ENCODE measurements at places on chromosomes 7 and 10.
A peak's percentile ranks its signal among the peaks of the same experiment; 100 is the strongest.

DNA sequence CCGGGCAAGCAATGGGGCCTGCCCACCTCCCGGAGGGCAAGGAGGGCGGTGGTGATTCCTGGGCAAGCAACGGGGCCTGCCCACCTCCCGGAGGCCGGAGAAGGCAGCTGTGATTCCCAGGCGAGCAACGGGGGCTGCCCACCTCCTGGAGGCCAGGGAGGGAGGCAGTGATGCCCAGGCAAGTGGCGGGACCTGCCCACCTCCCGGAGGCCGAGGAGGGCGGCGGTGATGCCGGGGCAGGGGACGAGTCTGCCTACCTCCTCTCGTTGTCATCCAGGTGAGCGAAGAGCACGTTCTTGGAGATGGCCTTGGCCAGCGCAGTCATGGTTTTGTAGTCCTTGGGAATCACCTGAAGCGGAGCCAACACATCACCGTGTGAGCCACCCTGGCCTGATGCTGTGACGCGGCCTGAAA lies 49.5 kb upstream of the DNAAF5 start:
- DNase-seq: no peak

DNA sequence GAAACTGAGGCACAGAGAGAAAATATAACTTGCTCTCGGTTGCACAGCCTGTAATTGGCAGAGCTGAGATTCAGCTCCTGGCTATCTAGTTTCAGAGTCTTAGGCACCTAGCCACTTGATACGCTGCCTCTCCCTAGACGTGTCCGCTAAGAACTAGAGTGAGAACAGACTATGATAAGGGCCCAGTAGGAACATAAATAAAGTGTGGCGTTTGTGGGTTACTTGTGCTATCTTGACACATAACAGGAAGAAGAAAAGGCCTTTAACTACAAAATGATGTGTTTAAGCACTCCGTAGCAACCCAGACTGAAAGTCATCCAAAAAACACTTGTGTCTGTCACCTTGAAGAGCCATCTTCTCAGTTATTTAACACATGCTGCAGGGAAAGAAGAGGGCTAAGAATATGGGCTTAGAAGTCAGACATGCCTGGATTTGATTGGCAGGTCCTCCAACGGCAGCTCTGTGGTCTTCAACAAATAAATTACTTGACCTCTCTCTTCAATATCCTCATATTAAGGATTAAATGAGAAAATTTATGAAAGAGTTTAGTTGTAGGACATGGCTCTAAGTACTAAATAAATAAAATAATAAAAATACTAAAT lies 96.2 kb downstream of the SGMS1 start:
- no peak for DNase-seq

- peak; percentile 9 for DNase-seq
Measured at GRCh38 chr7:66114743-66115649, at the start of gene CRCP. CRCP (plus strand) TSS chr7:66114847; CDS start chr7:66114963, 116 bp downstream.

- DNase-seq: no peak
Measured at GRCh38 chr7:151566897-151567320, 47.2 kb upstream of the RHEB start.

DNA sequence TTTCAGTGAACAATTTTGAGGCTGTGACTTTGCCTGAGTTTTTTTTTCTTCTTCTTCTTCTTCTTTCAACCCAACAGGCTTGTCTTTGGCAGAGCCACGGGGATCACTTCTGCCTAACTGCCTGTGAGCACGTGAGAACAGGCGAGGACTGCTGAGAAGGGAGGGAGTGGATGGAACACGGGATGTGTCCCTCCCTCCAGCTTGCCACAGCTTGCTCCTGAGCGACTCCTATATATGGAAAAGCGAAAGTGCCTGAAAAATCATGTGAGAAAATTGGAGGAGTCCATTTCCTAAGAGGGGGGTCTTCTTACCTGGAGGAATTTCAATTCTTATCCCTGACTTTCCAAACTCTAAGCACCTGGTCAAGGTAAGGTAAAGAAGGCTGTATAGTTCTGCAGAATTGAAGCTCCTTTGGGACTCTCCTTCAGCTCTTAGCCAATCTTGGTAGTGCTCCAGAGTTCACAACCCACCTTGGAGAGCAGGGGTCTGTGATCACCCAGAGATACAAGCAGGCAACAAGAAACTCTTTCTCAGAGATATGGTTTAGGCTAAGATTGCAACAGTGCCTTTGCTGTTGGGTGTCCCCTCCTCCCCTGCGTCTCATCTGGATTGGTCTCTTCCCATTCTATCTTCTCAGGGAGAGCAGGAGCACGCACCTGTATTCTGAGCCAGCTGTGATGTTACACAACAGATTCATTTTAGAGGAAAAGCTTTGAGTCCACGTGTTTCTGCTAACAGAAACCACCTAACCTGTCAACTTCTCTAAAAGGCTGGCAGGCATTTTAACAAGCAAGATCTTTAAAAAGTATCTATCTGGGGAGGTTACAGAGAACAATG lies at the start of gene MAT1A:
Gene MAT1A, minus strand, starts transcription at position 208 of the 837 bp plus-strand sequence. CDS start 235 bp downstream, outside the sequence.
- no peak for DNase-seq

GRCh38 chr7:135342887-135343286 lies 109.2 kb downstream of the STRA8 start:
- peak; percentile 26 for DNase-seq

DNA sequence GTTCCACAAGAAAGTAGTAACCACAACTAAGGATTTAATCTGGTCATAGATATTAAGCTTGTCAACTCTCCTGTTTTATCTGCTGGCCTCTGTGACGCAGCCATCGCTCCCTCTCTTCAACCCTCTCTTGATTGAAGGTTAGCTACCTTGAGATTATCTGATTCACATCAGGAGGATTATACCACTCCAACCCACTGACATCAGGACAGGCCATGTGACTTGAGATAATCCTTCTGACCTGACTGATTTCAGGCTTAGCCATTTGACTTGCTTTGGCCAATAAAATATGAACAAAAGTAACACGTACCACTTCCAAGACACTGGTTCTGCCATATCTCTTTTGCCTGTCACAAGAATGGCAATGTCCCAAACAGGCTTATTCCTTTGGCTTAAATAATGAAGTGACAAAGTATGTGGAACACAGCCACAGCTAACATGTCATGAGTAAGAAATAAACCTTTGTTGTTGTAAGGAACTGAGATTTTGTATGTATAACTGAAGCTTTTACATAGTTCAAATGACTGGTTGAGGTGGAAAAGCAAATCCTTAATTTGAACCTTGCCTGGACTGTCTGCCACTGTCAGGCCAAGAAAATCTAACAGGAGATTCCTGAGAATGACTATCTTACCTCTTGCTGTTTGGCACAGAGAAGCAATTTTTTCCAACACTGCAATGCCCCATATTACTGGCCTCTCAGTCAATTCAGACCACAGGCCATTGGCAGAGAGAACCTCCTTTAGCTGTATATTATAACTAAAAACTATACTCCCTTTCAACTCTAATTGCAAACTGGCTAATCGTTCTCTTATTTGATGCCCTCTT lies 13.9 kb downstream of the ZNF438 start:
- DNase-seq: peak; percentile 40

DNA sequence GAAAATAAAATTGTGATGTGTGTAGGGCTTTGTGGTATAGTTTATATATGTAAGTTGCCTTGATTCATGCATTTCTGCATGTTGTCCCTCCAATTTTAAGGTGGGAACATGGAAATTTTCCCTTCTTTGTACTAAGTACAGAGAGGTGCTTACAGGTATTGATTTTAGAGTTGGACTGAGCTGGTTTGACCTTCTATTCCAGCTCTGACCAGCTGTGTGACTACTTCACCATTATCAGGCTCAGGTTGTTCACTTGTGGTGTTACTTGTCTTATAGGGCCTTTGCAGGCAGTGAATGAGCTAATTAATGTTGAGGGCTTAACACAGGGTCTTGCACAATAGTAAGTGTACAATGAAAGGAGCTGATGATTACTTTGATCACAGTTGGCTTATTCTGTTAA lies 16.3 kb downstream of the ZNF804B start:
- DNase-seq: no peak

GRCh38 chr10:12360461-12360860 lies 11.1 kb downstream of the CAMK1D start:
- no peak for DNase-seq

DNA sequence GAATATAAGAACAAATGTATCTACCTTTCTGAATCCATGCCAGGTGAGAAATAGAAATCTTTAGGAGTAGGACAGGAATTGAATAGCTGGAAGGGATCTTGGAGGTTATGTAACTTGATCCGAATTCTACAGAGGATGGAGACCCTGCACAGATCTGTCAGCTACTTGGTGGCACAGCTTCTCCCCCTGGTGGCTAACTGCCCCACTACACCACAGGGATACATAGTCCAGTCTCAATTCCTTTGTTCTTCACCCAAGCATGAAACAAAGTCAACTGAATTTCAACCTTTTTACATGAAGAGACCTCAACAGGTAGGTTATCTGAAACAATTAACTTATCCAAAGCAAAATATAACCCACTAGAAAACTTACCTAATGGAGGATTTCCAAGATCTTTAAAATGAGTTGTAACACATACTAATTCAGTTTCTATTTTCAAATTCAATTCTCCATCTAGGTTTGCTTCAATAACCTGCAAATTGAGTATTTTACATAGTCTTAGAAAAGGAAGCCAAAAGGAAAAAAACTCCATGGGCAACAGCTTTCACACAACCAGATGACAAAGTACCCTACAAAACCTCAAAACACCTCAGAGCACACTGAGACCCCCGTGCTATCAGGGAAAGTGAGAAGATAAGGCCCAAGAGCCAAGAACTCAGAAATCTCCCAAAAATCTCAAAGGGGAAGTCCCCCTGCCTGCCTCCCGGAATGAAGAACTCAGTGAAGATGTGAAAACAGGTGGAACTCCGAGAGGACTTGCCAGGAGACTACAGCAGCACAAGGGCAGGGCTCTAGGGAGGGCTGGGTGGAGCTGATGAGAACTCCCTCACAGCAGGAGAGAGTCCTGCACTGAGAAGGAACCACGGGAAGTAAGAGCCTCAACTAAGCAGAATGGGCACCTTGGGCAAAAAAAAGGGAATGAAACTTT lies 10.3 kb downstream of the HUS1 start:
- peak; percentile 7 for DNase-seq

DNA sequence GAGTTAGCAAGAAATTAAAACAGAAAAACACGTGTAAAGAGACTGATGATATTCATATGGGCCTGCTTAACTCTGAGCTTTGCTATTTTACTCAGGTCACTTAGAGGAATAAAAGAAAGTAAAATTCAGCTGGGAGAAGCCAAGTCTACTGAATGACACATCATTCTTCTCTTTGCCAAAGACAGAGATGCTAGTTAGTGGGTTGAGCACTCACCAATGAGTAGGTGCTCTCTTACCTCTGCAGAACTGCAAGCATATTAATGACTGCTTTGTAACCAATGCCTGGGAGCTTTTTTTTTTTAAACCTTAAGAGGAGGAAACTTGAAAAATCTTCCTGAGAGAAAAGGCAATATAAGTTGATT lies 44.8 kb upstream of the BAMBI start:
- DNase-seq: no peak

DNA sequence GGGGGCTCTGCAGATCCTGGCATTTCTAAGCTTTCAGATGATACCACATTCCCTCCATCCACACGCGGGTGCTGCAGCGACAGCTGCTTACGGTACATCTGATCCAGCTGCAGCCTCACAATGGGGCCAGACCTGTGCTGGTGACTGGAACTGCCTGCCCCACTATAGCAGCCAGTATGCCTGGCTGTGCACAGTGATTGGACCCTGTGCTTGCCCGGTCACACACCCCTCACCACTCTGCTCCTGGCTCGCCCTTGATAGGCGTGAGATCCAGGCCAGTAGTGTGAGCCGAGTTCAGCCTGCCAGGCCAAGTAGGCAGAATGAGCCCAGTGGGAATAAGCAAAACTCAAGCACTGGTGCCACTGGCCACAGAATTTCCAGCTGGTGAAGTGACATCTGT lies 164.8 kb downstream of the NRBF2 start:
- DNase-seq: no peak

- no peak for DNase-seq
Measured at GRCh38 chr7:39594988-39595620, 28.3 kb upstream of the RALA start.

DNA sequence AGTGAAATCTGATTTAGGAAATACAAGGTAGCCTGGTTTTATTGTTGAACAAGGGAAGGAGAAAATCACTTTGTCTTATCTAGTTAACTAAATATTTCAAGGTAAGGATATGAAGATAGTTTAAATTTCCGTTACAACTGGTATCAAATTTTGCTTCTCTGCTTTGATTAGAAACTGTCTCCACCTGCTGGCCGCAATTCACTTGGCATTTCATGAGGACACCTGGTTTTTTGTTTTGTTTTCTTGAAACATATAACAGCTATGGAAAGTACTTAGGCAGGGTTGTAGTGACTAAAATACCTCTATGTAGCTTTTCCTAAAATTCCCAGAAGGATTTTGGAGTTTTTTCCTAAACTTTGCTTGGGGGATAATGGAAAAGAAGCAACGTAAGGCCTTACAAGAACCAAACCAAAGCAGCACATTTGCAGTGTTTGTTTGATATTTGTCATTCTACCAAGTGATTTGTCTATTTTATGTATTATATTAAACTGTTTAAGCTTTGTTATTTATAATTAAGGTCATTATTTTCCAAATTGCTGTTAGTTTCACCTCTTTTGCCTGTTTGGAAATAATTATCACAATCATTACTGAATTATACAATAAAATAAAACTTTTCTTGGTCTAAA lies 73.6 kb downstream of the AHCYL2 start:
- no peak for DNase-seq

DNA sequence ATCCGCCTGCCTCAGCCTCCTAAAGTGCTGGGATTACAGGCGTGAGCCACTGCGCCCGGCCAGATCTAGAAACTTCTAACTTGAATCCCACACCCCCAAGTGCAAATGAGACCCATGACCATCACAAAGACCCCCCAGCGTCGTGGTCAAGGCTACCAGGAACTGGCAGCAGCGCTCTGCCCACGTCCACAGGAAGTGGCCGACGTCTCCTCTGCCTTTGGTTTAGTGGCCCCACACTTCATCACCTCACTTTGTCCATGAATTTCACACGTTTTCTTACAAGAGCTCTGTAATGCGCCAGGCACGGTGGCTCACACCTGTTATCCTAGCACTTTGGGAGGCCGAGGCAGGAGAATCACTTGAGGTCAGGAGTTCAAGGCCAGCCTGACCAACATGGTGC lies 53.5 kb upstream of the TNRC18 start:
- DNase-seq: no peak

DNA sequence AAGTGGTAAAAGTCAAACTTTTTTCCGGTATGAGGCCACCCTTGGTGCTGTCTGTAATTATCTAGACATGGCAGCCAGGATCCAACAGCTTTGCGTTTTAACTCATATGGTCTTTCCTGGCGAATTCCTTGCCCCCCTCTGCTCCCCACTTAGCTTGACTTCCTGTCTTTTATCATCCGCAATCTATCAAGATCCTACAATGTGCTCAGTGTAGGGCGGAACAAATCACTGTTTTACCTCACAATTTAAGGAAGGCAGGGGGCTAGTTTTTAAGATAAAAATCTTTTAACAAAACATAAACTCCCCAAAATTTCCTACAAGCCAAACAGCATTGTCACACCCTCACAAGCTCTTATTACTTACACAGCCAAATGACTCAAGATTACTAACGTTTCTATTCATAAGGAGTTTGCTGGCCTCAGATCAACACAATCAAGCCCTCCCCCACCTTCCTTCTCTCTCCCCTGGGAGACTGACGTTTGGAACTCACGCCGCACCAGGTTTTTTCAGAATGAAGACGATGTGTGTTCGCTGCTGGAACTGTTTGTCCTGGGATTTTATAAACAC lies 1.3 kb upstream of the CDK14 start:
- no peak for DNase-seq
